GM12865 (cell line): ENCODE measurements at places on chromosomes 12 and 14.

- no peak for DNase-seq
Observed at GRCh38 chr14:90560991-90561390, 164.2 kb downstream of the CALM1 start.

- no peak for DNase-seq
Observed at GRCh38 chr14:30252783-30253674, 305.9 kb upstream of the G2E3 start.

DNA sequence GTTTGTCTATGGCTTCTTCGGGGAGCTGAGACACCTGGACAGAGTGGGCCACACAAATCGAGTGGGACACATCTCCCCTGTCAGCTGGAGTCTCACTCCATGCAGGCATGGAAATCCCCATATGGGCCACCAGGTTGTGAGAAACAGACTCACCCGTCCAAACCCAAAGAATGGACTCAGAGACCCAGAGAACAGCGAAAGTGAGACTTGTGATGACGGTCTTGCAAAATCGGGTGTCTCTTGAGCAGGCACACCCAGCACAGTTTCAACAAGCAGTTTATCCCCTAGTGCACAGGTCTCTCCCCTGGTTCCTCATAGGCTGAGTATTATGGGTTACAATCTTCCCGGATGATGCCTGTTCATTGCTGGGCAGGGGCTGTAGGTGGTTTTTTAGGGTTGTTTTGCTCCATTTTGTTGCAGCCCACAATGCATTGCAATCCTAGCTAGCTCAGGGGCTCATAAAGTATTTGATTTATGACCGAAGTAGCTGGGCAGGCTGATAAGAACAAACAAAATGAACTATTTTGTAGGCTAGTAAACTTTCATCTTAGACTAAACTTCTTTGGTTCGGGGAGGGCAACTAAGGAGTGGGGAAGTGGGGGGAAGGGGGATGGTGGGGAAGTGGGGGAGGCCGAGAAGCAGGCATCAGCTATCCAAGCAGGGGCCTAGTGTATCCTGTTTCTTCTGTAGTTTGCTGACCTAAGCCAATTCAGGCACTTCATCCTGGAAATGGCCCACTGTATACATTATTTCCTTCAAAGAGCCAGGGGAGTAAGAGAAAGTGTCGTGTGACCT, 45.3 kb downstream of the IQSEC3 start:
- DNase-seq: peak; percentile 76

- no peak for DNase-seq
Observed at GRCh38 chr12:24198070-24198469, 248.6 kb upstream of the SOX5 start.

DNA sequence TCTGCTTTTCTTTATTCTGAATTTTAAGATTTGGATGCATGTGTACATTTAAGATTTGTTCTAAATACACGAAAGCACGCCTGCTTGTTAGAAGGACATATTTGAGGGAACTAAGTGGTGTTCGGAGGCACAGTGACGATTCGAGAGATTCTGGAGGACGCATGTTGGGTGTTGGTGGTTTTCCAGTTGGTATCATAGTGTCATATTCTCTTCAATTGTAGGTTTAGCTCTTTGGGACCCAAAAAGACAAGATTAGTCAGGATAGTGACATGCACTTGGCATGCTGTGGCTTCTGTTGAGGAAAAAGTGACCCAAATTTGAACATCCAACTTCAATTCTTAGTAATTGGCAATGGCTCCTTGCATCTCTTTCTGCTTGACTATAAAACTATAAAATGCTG, 30.1 kb downstream of the PRKCH start:
- no peak for DNase-seq

DNA sequence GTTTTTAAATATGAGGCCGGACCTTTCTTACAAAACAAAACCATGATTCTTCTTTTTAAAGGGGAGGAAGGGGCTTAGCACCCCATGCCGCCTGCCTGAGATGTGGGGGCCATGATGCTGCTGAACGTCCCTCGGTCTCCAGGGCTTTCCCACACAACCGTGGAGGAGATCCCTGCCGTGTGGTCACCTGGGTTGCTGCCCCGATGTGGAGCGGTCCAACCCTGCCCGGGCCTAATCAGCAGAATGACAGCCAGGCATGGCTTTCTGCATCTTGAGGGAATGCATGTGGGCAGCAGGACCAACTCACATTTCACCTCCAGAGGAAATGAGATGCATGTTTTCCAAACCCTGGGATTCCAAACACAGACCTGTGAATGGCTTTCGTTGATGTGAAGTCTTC, 48.9 kb upstream of the C14orf180 start:
- DNase-seq: no peak

DNA sequence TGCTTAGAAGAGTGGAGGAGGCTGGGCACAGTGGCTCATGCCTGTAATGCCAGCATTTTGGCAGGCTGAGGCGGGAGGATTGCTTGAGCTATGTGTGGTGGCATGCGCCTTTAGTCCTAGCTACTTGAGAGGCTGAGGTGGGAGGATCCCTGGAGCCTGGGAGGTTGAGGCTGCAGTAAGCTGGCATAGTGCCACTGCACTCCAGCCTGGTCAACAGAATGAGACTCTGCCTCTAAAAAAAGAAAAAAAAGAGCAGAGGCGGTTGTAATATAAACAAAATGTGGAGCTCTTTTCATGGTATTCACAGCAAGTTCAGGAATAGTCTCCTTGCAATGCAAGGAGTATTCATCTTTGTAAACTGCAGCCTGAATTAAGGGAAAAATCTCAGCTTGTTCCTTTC, 27.2 kb downstream of the ARID2 start:
- no peak for DNase-seq

DNA sequence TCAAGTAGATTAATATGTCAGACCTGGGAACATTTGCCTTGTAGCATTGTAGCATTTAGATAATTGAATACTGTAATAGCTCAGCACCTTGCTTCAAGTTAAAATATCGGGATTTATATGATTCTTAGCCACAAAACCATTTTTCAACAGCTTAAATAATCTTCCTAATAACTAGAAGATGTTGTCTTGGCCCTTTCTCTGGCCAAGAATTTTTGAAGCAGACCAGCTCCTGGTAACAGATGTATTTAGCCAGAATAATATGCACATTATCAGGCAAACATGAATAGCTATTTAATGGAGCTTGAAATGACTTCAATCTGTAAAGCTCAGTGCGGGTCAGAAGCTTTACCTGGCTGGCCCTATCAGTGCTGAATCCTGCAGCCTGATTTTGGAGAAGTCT, 913.1 kb downstream of the AACS start:
- DNase-seq: no peak

DNA sequence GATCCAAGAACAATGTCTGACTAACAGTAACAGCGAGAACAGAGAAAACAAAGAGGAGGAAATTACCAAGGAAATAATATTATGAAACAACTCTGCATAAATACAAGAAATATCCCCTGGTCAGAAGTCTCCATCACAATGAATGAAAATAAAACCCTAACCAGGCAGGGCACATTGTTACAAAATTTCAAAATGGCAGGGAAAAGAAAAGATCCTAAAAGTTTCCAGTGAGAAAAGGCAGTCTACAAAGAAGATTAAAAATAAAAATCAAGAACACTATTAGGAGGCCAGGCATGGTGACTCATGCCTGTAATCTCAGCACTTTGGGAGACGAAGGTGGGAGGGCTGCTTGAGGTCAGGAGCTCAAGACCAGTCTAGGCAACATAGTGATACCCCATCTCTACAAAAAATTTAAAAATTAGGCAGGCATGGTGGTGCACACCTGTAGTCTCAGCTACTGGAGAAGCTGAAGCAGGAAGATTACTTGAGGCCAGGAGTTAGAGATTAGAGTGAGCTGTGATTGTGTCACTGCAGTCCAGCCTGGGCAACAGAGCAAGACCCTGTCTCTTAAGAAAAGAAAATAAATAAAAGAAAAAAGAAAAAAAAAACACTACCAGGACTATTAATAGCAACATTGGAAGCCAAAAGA, 47.8 kb downstream of the FERMT2 start:
- no peak for DNase-seq

- DNase-seq: no peak
Observed at GRCh38 chr12:67042697-67043131, 226.4 kb upstream of the CAND1 start.

DNA sequence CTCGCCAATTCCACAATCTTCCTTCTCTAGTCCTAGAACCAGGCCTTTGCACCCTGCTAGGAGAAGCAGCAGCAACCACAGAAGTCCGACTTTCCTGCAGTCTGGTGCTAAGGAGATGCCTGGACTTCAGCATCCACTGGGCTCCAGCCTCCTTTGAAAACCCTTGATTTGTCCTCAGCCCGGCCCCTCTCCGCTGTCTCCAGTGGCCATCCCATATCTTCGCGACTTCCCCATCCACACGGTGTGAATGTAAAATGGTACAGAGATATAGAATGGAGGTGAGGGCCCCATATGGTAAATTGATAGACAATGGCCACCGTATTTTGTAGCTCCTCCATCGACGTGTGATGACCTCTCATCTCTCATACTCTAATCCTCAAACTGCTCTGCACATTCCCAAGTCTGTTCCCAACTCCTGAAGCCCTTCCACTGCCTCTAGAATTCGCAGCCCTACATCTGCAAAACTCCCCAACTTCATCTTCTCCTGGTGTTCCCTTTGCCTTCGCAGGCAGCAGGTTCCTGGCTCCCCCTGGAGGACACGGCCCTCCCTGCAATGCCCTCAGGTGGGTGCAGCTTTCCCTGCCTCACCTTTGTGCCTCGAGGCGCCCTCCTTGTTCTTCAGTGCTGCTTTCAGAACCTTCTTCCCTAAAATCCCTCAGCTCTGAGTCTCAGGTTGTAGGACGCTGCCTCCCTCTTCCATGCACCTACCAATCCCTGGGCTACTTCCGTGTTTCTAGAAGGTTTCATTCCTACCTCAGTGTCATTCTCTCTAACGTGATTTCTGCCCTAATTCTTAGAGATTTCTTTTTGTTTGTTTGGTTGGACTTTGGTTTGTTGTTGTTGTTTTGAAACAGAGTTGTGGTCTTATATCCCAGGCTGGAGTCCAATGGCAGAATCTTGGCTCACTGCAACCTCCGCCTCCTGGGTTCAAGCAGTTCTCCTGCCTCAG, 36.7 kb downstream of the TMBIM6 start:
- peak; percentile 66 for DNase-seq

GRCh38 chr12:116620492-116621191, 61.5 kb downstream of the MAP1LC3B2 start:
- DNase-seq: no peak

GRCh38 chr14:25406818-25407217, 356.9 kb upstream of the STXBP6 start:
- DNase-seq: peak; percentile 11

DNA sequence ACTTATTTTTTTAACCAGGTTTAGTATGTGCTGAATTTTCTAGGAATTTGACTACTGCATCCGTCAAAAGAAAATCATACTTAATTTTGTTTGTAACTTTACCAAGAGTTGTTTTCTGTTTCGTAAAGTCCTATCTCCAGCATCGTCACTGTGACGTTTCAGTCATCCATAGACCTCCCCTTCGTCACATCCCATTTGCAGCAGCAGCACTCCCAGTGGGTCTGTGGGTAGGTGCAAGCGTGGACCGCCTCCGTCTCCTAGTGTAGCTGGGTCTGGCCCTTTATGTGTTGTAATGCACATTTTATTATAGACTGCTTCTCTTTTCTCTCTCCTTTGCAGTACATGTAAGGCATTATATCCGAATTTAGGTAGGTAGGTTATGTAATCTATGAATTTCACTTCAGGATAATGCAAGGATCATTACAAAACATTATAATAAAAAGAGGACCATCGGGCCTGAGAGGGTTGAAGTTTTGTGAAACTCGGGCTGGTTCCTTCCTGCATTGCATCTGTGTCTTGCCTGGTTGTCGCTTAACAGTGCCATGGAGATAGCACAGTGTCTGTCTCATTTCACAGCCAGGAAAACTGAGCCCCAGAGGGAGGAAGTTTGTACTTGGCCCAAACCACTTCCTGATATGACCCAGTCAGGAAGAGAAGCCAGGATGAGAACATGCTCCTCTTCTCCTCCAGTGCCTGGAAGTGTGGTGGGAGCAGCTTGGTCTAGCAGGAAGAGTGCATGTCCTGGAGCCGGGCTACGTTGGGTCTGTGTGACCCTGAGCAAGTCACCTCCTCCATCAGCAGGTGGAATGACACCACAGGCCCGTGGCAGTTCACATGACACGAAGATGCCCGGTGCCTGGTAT, 41.3 kb downstream of the EVL start:
- DNase-seq: no peak

- DNase-seq: no peak
Observed at GRCh38 chr14:31884776-31885379, 192.2 kb upstream of the ARHGAP5 start.

DNA sequence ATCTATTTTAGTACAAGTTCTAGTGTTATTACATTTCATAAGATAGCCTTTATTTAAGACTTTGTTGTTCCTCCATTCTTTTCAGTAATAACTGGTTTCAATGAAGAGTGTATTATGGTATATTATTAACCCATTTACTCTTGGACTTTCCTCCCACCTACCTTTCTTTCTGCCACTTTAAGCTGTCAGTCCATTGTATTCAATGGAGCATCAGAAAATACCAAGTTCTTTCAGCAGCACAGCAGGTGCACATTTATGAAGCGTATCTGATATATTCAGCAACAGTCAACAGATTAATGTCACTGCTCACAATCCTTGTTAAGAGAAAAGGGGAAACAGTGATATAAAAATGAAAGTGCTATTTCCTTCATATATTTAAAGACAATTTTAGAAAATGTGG, 660.9 kb downstream of the C12orf50 start:
- DNase-seq: no peak

GRCh38 chr12:70264067-70264867, 21.0 kb downstream of the CNOT2 start:
- no peak for DNase-seq

DNA sequence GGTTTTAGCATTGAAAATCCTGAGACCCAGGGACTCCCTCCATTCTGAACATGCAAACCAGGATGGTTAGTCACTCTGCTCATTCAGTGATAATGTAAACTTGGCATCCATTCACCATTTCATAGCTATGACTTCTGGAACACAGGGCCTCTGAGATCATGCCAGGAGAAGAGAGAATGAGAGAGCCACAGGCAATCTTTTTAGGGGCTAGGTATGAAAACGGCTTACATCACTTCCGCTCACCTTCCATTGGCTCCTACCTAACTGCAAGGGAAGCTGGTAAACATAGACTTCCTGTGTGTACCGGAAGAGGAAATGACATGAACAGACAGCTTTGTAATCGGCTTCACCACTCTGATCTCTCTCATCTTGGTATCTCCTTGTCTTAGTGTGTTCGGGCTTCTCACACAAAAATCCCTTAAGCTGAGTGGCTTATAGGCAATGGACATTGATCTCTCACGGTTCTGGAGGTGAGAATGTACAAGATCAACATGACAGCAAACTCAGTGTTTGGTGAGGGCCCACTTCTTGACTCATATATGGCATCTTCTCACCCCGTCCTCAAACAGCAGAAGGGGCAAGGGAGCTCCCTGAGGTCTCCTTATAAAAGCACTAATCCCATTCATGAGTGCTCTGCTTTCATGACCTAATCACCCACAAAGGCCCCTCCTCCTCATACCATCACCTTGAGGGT, 465.9 kb upstream of the TBX3 start:
- DNase-seq: no peak

DNA sequence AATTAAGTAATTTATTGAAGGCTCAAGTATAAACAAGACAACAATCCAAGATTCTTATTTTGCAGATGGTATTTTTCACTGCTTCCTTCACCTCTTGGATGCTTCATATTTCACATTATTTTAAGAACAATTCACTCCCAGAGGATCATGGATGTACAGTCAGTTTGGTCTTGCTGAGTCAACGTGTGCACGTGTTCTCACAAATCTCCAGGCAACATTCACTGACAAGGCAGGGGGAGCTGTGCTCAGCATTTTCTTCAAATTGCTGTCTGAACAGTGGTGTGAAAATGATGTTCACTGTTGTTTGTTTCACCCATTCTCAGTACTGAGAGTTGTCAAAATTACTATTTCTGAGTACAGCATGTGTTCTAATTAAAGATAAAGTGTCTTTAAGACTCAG, 118.3 kb upstream of the SLC38A4 start:
- DNase-seq: no peak
